Stimulated activated CD4-positive, alpha-beta T cell treated with anti-CD3 and anti-CD28 coated beads, TNF-alpha, amount 100 ng/mL, for 24 hours (primary cell): ENCODE measurements at places on chromosomes 7 and 10.

GRCh38 chr10:90464329-90464728, 393.5 kb downstream of the HTR7 start:
- no peak for DNase-seq

DNA sequence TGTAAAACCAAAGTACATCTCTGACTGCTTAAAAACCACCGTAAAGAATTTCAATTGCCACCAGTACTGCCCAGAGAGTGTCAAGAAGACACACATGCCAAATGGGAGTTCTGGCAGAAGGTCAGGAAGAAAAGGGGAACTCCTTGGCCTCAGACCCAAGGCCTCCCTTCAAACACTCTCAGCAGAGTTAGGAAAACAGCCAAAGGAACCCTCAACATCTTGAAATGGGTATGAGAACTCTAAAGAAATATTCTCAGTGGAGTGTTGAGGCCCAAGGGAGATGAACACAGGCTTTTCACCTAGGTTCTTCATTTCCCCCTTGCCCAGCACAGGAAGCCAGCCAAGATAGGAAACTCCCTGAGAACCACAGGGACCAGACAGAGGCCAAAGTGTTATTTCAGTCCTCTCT, 96.1 kb upstream of the ASAH2 start:
- DNase-seq: no peak

GRCh38 chr10:86708068-86708782, 39.9 kb downstream of the LDB3 start:
- no peak for DNase-seq

DNA sequence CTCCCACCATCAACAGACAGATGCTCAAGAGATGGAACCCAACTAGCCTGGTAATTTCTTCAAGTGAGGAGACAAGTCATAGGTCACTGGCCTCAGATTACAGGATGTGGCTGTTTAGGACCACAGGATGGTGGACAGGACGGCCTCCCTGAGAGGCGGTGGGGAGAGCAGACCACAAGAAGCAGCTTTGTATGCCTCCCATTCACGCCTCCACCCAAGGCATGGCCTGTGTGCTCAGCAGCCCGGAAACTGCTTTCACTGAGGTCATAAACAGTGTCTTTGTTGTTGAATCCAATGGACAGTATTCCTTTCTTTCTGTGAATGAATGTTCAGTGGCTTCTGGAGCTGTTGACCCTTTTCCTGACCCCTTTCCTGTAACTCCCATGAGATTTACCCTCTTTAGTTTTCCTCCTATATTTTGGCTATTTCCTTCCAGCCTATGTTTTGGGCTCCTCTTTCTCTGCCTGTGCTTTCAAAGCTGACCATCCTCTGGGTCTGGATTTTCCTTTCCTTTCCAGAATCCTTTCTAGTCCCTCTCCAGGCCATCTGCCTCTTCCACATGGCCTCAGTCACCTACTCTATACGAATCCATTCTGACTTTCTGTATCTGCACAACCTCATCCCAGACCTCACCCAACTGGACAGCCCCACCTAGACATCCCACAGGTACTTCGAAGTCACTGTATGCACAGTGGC, 32.4 kb upstream of the INPP5F start:
- no peak for DNase-seq

- DNase-seq: no peak
Measured at GRCh38 chr10:4262870-4263600, 478.0 kb upstream of the KLF6 start.
